ENCODE measurements at places on chromosomes 2 and 18.

GRCh38 chr18:61400016-61400635, 66.9 kb downstream of the CDH20 start:
- no peak for DNase-seq

DNA sequence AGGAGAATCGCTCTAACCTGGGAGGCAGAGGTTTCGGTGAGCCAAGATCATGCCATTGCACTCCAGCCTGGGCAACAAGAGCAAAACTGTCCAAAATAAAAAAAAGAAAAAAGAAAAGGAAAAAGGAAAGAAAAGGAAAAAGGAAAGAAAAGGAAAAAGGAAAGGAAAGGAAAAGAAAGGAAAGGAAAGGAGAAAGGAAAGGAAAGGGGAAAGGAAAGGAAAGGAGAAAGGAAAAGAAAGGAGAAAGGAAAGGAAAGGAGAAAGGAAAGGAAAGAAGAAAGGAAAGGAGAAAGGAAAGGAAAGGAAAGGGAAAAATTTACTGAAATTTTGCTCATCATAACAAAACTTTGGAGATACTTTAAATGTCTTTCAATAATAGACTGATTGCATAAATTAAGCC, 391.3 kb upstream of the GYPC start:
- DNase-seq, result no peak

DNA sequence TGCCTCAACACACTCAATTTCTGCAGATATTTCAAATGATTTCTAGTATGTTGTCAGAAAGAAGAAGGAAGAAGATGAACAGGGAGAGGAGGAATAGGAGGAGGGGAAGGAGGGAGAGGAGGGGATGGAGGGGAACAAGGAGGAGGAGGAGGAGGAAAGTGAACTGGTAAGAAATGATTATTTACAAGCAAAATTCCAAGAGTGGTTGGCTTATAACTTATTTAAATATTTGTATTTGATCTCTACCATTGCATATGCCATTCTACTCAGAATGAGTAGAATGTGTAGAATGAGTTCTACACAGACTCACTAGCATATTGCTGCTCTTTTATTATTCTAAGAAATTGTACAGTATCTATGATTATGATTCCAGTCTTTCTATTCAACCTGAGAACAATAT, 866.2 kb upstream of the DDX18 start:
- DNase-seq, result no peak

DNA sequence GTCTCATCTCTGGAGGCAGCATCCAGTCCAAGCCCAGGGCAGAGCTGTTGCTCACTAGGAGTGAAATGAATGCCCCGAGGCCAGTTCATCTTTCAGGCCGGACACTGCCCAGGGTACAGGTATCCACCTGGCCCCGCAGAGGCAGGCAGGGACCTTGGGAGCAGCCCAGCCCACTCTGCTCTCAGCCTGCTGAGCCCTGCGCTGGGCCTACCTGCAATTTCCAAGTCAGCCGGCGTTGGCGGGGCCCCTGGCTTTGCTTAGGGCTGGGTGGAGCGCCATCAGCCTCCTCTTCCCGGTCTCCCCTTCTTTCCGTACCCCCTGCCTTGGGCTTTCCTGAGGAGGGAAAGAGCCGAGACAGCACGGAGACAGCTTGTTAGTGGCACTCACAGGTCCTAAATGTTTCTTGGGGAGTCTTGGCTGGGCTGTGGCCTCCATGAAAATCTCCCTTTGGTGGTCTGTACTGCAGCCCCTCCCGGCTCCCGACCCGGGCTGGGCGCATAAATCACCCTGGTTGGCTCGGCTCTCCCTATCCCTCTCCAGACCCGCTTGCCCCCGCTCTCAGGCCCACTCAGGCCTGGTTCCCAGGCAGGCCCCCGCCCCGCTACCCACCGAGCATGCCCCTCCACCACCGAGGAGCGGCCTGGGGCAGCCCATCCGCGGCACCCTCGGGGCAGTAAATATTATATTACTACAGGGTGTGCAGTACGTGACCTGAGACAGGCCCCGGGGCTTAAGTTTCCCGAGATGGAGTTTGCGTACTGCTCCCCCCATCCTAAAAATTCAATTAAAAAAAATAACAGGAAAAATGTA, 106.7 kb downstream of the DYSF start:
- no peak for DNase-seq

DNA sequence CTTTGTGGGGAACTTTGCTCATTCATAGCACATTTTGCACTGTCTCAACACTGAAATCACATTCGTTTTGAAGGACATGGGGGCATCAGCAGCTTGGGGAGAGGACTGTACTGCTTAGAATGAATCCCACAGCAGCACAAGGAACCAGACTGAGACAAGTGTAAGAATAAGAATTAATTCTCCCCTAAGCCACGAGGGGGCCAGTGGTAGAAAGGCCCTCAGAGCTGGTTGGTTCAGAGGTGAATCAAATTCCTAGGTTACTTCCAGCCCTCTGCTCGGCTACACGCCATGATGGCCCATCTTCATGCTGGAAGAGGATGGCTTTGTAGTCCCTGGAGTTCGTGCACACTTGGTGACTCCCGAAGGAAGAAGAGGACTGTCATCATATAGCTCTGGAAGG, 12.0 kb upstream of the MC5R start:
- DNase-seq, result no peak

DNA sequence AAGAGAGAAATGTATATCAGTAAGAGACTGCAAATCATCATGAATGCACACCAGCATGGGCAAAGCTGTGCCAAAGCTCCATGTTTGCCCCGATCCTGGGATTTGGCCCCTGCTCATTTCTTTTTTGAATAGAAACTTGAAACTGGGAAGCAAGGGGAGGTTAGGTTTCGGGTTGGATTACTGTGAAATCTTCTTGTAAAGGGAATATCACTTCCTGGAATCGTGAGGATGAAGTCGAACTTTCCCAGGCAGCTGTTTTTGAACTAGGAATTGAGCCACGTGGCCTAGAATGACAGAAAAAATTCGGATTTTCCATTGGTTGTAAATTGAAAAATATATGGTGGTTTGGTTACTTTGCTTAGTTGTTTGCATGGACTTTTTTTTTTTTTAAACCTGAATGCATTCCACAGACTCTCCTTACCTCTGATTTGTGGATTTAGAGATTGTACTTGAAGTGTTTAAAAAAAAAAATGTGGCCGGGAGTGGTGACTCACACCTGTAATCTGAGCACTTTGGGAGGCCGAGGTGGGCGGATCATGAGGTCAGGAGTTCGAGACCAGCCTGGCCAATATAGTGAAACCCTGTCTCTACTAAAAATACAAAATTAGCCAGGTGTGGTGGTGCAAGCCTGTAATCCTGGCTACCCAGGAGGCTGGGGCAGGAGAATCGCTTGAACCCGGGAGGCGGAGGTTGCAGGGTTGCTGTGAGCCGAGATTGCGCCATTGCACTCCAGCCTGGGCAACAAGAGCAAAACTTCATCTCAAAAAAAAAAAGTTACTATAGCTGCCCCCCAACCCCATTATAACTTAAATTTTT, 32.1 kb downstream of the GRHL1 start:
- DNase-seq, result no peak
